ENCODE measurements at places on chromosomes 1 and 21.

DNA sequence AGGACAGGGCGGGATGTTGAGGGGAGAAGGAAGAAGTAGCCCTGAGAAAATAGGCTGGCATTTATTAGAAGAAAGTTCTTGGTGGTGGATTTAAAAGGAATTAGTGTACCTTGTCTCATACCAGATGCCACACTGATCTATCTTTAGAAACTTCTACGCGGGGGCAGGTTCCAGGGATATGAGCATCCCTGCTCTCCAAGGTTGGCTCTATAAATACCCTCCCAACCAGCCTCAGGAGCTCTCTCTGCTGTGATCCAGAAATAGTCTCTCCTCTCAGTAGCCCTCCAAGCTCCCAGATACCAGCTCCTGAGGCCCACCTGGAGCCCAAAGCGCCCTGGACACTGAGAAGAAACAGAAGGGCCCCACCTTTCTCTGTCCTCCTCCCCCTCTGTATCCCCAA, 128.3 kb upstream of the TNR start:
- DNase-seq = no peak

DNA sequence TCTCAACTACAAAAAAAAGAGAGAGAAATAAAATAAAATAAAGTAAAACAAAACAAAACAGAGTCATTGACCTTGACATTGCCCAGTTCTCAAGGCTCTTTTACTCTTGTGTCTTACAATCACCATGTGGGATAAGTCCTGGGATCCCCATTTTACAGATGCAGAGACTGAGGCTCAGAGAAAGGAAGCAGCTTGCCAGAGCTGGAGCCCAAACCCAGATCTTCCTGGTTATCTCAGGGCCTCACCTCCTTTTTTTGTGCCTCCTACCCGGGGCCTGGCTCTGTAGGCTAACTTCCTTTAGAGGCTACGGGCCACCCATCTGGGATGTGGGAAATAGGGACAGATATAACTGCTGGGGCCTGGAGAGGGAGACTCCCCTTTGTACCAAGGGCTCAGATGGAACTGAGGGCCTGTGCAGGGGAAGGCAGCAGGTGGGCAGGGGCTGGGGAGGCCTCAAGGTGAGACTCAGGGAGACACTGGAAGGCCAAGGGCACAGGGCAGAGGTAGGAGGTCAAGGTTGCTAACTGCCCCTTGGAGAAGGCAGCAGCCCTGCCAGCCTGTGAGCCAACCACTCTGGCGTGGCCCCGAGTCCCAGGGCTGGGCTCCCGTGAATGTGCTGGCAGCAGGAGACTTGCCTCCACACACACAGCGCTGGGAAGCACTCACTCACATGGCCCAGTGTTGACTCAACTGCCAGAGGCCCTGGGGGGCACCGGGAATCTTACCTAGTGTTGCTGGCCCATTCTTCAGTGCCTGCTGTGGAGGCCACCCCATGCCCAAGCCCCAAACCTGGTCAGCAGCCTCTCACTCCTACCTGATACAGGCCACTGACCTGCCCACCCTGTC, 6.5 kb upstream of the ECE1 start:
- DNase-seq = no peak

DNA sequence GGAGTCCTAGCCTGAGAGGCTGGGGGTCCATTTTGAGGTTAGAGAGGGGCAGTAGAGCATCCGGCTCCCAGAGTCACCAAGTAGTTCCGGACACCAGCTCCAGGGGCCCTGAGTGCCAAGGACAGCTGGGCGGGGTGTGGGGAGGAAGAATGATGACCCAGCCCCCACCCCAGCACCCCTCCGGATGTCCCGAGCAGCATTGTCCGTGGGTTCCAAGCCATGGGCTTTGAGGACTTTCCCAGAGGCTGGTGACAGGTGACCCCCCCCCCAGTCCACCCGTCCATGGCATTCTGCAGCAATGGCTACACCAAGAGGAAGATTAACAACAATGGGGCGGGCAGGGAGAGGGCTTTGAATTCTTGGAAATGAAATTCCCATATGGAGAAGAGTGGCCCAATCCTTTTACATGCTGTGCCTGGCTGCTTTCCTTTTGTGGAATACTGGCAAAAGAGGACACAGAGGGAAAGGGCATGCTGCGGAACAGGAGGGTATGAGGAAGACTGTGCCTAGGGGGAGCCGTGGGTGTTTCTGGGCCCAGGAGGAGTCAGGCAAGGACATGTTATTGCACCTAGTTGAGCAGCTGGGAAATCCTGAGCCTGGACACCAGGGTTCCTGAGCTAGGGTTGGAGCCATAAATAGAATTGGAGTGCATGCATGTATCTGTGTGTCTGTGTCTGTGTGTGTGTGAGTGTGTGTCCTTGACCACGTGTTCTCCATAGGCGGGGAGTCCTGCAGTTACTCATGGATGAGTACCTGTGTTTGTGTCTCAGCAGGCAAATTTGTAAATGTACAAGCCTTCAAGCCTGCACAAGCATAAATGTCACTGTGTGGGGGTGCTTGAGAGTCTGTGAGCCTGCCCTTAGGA, 956 bp downstream of the ATP1A2 start:
- no peak for DNase-seq

DNA sequence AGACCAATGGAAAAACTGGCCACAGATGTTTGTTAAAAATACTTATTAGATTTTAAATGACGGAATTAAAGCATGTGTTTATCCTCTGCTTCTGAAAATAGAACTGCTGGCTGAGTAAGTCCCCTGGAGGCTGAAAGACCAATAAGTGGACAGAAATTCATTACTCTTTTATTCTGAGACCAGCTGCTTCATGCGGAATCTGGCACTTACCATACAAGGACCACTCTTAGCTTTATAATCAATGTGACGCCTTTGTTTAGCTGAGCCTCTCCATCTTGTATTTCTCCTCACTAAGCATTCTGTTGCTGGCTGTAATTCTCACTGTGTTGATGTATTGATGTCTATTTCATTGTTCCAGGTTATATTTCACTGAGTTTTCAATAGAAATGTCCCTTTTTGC, 6.3 kb upstream of the EXO1 start:
- no peak for DNase-seq

DNA sequence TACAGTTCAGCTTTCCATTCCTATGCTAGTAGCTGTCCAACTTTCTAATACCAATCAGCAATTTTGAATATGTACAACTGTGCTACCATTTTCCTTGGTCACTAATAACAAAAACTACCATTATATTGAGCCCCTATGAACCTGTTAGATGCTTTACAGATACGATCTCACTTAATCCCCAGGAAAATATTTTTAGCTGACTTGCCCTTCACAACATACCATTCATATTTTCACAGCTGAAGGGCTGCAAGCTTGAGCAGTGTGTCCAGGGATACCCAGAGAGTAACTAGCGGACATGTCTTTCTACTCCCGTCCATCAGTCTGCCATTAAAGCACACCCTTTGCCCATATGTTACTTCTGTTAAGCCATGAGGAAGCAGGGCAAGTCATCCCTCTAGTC, 140.5 kb downstream of the SPATA46 start:
- DNase-seq = no peak

GRCh38 chr1:227343206-227343605, 24.9 kb upstream of the CDC42BPA start:
- DNase-seq = no peak

GRCh38 chr1:29991025-29991424, 732.4 kb downstream of the MATN1 start:
- no peak for DNase-seq

DNA sequence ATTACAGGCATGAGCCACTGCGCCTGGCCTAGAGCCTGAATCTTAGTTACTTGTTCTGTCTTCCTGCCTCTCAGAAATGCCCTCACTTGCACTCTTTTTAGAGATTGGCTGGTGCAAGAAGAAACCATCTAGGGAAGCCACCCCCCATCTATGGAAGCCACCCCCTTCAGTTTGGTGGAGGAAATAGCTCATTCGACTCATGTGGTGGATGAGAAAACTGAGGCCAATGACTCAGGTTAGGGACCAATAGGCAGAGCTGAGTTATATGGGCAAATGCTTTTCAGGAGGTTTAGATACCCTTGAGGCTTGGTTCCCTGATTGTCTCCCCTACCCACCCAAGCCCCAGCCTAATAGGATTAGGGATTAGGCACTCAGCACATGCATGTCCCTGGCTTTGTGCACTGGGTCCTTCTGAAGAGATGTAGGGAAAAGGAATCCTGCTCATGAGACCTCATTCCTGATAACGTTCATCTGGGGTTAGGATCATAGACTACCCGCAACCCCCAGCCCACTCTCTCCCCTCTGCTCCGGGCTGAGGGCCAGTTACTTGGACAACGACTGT, 77.1 kb downstream of the PAX7 start:
- DNase-seq = no peak

- no peak for DNase-seq
These were observed 155.4 kb downstream of the URB2 start for GRCh38 chr1:229781453-229781852.

DNA sequence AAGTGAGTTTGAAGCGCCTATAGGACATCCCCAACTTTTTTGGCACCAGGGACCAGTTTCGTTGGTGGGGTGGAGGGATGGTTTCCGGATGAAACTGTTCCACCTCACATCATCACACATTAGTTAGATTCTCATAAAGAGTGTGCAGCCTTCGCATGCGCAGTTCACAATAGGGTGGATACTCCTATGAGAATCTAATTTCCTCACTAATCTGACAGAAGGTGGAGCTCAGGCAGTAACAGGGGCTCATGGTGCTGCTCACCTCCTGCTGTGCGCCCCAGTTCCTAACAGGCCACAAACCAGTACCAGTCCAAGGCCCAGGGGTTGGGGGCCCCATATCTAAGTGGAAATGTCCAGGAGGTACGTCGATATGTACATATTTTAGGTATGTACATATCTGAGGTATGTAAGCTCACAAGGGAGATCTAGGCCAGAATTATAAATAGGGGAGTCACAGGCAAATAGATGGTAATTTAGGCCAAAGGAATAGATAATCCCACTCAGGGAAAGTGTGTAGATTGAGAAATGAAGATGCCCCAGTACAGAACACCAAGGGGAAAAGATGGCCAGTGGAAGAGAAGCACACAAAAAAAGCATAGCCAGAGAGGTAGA, 27.5 kb upstream of the RASAL2 start:
- no peak for DNase-seq

DNA sequence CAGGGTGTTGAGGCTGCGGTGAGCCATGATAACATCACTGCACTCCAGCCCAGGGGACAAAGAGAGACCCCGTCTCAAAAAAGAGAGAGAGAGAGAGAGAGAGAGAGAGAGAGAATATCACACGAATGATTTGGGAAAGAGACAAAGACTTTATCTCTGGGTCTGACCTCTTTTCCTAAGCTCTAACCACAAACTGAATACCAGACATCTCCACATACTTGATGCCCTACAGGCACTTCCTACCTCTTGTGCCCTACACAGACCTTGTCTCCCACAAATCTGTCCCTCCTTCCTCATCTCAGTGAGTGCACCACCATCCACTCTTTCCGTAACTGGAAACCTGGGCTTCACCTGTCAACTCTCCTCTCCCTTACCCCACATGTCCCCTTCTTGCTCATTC, 27.0 kb upstream of the PTCH2 start:
- no peak for DNase-seq

GRCh38 chr21:46051821-46052675, 45.9 kb upstream of the COL6A2 start:
- DNase-seq = no peak

GRCh38 chr1:201028461-201028889, 5.0 kb upstream of the KIF21B start:
- DNase-seq = peak; percentile 59

DNA sequence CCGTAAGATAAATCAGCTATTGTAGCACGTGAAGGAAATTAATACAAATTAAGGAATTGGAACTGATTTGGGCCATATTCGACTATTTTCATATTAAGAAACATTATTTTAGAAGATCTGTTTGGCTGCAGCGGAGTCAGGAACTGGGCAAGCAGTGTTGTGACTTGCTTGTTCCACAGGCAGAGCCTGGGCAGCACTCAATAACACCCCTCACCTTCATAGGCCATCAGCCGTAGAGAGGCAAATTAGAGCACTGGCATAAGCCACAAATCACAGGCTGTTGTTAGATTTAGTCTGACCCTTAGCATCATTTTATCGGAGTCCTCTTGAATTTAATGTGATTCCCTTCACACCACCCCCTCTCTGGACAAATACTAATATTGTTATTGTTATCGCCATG, 72.8 kb downstream of the PBX1 start:
- no peak for DNase-seq

DNA sequence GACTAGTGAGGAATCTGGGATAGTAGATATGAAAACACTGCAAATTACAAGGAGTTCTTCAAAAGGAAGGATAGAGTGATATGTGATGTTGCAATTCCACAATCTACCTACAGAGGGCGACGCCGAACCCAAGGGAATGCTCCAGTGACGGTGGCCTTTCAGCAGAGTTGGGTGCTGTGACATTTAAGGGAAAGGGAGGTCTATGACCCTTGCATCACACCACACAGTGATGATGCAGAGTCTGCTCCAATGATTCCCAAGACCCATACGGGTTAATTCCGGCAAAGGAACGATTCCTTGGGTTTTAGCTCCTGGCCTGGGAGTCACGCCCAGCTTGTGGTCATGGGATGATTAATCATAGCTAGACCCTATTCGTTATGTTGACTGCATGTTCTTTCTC, 123.0 kb upstream of the IGSF21 start:
- peak; percentile 7 for DNase-seq

DNA sequence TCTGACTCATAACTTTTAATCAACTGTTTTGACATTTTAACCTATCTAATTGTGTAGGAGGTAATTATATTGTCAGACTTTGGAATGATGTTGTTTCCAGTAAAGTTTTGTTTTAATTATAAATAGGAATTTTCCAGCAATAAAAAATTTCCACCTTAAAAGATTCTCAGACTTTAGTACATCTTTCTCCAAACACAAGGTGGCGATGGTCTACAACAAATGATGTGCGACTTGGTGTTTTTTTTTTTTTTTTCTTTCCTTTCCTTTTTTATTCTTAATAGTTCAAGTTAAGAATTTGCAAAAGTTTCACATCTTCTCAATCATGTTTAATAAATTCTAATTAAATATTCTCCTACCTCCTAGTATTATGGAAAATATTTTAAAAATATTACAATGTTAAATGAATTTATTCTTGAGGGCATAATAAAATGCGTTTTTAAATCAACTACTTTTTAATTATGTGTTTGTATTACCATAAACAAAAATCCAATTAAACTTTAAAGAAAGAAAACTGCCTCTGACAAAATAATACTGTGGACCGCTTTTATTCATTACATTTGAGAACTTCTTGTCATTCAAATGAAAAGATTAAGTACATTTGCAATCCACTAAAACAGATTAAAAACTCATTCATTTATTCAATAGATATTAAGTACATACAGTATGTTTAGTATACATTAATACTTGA, 4.4 kb upstream of the ADAMTS1 start:
- peak; percentile 17 for DNase-seq

DNA sequence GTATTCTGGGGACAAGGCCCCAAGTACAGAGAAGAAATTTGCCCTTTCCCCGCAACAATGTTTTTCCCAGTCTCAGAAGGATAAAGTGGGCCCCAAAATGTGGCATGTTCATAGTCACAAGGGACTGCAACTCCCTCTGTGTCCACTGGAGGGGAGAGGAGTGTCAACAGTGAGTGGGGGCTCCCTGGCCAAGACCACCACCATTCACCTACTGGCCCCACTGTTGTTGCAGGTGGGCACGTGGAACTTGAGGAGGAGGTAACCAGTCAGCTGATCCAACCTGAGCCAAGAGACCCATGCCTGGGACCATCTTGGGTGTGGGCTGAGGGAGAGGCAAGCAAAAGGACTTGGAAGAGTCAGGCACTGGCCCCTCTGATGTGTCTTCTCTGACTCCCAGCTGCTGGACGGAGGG, 777 bp downstream of the NUDT17 start:
- no peak for DNase-seq
